Activated naive CD4-positive, alpha-beta T cell (primary cell): ENCODE measurements at places on chromosomes 12 and 14.

- no peak for DNase-seq
Measured at GRCh38 chr12:7064516-7064915, 4.0 kb downstream of the C1S start.

DNA sequence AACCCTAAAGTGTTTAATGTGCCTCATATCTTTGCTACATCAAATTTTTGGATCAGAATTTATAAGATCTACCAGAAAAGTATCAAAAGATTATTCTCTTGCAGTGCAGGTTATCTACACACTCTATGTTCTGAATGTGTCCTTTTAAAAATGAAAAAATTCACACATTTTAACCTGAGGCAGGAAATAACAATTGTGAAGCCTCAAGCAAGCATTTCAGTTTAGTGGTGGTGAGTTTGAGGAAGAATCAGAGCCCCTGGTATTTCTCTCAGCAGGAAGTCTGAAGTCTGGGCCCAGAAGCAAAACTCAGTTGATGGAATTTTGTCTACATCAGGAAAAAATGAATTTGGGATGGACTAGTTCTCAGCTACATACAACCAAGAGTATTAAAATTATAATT is 137.0 kb upstream of the PZP start:
- no peak for DNase-seq

DNA sequence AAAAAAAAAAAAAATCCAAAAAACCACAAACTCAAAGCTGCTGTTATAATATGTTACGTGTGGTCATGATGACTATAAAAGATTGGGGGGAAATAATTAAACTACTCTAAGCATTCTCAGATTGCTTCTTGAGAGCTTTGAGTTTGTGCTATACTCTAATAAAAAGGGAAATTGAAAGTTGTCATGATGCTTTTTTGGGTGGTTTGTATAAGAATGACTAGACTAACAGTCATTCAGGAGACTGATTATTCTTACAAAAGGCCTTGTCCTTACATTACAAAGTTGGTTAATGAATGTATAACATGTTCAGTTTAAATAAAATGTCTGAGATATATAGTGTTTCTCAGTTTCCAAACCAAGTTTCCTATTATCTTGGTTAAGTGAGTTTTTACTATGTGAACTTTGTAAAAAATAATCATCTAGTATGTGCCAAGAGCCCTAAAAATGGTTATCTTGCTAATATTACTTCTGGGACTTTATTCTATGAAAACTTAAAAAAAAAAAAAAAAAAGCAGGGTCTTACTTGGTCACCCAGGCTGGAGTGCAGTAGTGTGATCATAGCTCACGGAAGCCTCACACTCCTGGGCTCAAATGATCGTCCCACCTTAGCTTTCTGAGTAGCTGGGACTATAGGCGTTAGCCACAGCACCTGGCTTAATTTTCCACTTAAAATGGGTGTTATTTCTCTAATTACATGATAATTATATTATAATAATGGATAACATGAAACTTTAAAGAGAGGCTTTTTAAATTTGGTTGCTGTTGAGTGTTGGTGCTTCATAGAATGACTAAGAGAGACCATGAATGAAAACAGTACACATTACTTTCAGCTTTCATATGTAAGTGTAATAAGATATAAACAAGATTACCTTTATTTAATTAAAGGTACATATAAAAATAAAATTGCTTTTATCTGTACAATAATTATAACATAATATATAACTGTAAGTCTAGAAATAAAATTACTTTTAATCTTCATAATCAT is 459.6 kb upstream of the RGS6 start:
- no peak for DNase-seq

DNA sequence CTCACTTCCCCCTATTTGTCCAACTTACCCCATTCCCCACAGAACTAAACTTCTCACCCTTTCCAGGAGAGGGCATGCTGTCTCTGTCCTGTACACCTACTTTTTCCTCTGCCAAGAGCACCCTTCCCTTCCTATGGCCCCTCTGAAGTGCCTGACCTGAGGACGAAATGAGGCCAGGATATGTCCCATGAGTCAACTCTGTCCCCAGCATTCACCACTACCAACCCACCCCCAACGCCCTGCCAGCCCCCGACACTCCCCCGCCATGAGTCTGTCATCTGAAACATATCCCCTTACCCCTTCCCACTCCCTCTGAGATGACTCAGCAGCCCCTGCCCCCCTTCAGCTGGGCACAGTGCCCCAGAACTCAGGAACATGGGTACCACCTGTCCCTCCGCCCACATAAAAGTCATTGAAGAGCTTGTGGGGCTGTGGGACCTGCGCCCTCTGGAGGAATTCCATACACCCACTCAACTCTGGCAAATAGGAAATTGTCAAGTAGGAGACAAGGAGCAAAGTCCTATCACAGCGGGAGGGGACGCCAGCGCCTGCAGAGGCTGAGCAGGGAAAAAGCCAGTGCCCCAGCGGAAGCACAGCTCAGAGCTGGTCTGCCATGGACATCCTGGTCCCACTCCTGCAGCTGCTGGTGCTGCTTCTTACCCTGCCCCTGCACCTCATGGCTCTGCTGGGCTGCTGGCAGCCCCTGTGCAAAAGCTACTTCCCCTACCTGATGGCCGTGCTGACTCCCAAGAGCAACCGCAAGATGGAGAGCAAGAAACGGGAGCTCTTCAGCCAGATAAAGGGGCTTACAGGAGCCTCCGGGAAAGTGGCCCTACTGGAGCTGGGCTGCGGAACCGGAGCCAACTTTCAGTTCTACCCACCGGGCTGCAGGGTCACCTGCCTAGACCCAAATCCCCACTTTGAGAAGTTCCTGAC is 26.3 kb downstream of the ITGA7 start:
- DNase-seq, result no peak

DNA sequence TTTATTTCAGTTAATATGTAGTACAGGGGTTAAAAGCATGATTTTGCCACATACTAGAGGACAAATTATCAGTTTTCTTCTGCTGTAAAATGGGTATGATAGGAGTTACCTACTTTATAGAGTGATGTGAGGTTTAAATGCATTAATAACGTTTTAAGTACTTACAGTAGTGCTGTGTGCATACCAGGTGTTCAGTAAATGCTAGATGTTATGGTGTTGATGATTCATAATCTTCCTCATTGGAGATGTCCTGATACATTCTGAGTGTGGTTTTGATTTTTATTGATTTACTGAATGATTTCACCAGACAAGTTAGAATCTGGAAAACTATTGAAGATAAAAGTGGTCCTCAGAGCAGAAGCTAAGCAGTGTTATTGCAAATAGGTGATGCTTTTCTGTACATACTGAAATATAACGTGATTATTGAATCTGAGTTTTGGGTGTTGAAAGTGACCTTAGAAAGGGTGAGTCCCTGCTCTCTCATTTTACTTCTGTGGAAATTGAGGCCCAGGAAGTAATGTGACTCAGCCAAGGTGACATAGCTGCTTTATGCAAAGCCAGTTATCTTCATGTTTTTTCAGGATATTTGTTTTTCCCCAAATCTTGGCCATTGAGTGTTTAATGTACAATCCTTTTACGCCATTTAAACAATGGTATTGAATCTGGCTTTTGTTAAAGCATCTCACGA is 54.7 kb downstream of the VRK1 start:
- no peak for DNase-seq

- no peak for DNase-seq
Measured at GRCh38 chr14:92549859-92550230, 36.3 kb downstream of the RIN3 start.

- DNase-seq, result no peak
Measured at GRCh38 chr12:103640831-103641230, 53.8 kb downstream of the STAB2 start.

- DNase-seq, result no peak
Measured at GRCh38 chr14:58171090-58171489, 19.1 kb upstream of the ARMH4 start.

DNA sequence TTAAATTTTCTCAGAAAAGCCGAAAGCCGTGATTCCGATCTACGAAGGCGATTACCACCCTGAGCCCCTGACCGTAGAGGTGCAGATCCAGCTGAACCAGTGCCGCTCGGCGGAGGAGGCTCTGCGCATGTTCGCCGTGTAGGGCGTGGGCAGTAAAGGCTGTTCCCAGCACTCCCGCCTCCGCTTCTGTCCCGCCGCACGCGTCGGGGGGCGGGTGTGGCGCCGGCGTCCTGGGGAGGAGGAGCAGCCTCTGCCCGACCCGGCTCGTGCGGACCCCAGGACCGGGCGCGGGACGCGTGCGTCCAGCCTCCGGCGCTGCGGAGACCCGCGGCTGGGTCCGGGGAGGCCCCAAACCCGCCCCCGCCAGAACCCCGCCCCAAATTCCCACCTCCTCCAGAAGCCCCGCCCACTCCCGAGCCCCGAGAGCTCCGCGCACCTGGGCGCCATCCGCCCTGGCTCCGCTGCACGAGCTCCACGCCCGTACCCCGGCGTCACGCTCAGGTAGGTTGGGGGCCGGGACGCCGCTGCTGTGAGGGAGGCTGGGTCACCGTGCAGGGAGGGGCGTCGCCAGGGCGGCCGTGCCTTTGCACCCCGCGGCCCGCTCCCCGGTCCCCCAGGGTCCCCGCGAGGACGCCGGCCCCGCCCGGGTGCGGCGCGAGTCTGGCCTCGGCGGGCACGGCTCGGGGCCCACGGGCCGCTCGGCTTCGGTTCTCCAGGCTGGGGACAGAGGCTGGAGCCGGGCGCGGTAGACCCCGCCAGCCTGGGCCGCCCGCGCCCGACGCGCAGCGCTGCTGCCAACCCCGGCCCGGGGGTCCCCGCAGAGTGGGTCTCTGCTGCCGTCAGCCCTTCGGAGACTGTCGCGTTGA is at the start of gene B3GNT4:
B3GNT4 (plus strand) TSS at position 409 of the 866 bp plus-strand sequence. CDS start 910 bp downstream, outside the sequence.
- DNase-seq, result peak; percentile 47

DNA sequence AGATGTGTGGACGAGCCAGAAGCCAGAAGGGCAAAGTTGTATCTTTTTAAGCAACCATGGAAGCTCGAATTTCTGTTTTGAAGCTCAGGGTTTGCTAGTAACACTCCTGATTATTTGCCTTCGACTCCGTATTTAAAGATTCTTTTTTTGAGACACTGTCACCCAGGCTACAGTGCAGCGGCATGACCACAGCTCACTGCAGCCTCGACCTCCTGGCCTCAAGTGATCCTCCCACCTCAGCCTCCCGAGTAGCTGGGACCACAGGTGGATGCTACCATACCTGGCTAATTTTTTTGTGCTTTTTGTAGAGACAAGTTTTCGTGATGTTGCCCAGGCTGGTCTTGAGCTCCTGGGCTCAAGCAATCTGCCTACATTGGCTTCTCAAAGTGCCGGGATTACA is 18.7 kb upstream of the OASL start:
- no peak for DNase-seq

DNA sequence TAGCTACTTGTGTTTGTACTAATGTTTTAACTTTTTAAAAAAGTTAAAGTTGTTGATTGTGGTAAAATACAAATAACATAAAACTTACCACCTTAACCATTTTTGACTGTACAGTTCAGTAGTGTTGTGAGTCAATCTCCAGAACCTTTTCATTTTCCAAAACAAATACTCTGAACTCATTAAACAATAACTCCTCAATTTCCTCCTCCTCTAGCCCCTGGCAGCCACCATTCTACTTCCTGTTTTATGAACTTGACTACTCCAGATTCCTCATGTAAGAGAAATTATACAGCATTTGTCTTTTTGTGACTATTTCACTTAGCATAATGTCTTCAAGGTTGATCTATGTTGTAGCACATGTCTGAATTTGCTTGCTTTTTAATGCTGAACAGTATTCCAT is 299.1 kb upstream of the AMIGO2 start:
- DNase-seq, result no peak

DNA sequence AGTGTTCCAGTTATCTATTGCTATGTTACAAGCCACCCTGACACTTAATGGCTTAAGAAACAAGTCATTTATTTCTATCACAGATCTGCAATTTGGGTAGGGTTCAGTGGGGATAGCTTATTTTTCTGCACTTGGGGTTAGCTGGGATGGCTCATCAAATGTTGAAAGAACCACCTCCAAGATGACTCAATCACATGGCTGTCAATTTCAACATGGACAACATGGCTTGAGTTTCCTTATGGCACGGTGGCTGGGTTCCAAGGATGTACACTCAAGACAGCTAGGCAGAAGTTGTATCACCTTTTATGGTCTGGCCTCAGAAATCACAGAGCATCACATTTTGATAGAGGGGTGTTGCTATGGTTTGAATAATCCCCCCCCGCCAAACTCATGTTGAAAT is 24.5 kb upstream of the IGF1 start:
- DNase-seq, result no peak

GRCh38 chr12:95963096-95963495 is 20.0 kb downstream of the AMDHD1 start:
- no peak for DNase-seq

- DNase-seq, result no peak
Measured at GRCh38 chr12:77256956-77257355, 191.6 kb upstream of the E2F7 start.

GRCh38 chr14:30759172-30760125 is 114.9 kb upstream of the COCH start:
- DNase-seq, result no peak

- DNase-seq, result no peak
Measured at GRCh38 chr14:58100735-58101368, 51.2 kb downstream of the ARMH4 start.

DNA sequence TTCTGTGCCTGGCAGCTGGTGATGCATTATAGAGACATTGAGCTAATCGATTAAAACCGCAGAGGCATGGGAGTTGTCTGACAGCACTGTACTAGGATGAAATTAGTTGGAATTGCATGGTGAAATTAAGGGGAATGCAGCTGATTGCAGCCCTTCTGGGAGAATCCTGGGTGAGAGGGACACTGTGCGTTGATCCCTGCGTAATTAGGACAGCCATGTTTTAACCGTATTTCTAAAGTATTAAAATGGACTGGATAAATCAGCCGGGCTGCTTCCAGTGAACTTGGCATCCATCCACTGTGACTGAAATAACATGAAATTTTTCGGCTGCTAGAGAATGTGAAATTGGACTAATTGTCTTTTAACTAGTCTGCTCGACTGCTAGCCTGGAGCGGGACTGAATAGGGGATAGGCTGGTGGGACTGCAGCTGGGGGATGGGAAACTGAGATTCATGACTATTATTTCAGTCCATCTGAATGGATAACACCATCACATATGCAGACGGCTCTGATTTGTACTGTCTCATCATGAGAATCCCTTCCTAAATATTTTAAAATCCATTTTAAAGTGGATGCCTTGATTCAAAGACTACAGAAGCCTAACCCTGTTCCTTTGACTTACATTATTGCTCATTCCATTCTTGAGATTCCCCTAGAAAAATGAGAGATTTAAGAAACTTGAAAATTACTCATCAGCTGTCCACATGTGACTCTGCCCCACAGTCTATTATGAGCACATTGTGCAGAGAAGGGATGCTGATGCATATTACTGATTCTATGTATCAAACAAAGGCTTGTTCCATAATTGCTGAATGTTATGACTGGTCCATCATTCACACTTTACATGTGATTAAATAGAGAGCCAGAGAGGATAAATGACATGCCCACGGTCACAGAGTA is 343.9 kb downstream of the NPAS3 start:
- no peak for DNase-seq

DNA sequence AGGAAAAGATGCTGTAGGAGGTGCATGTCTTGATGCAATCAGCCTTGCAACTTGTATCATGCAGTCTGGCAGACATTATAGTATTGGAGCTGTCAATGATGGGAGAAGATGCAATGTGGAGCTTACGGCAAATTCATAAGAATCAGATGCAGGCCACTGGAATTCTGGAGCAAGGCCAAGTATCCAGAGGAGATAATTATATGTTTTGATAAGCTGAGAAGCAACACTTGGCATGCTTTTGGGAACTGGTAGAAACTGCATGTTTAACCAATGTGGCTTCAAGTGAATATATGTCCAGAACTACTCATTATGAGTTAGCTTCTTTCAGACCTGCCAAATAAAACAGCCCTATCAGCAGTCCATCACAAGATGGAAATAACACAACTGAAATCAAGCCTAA is 249.1 kb upstream of the PPFIA2 start:
- DNase-seq, result no peak
